ENCODE measurements at places on chromosomes 3 and 15.

DNA sequence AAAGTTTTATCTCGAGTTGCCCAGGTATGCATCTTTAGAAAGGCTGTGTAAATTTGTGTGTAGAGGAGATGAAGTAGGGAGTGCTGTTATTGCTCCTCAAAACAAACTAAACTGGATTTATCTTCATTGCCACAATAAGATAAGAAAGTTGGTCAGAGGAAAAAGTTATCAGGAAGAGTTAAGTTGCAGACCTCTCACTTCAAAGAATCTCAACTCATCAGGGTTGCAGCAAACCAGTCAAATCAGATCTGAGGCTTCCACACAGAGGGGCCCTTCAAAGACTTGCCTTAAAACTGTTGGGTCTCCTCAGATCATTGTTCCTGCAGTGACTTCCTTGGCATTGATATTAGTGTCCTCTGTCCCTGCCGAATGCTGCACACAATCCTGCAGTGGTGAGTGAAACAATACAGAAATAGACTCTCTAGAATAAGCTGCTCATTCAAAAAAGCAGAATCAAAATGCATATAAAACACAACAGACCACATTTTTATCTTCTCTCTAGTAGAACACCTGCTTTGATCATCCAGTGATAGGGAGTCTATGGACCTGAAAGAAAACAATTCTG is 191.2 kb upstream of the CBLB start:
- DNase-seq, result no peak

DNA sequence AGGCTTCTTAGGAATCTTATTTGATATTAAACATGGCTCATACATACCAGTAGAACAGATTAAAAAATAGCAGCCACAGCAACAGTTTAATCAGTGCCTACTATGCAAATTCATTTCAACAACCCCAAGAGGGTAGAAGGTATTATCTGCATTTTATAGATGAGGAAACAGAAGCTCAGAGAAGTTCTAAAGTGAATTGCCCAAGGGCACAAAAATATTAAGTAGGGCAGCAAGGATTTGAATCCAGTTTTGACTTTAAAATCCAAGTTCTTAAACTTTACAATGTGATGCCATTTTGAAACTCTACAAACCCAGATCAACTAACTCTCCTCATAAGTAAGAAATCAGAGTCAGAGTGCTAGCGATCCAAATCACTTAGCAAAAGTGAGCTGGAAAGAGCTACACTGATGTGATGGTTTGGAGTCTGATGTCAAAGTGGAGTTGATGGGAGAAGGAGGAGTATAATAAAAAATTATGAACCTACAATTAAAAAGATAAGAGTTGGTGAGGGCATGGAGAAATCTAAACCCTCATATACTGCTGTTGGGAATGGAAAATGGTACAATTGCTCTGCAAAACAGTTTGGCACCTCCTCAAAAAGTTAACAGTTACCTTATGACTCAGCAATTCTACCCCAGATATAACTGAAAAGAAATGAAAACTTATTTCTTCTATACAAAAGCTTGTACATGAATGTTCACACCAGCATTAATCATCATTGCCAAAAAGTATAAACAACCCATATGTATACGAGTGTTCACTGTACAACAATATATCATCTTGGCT is 51.0 kb upstream of the PLXND1 start:
- no peak for DNase-seq

- DNase-seq, result peak; percentile 9
These were observed 70.1 kb upstream of the GUCA1C start for GRCh38 chr3:109023656-109024254.

DNA sequence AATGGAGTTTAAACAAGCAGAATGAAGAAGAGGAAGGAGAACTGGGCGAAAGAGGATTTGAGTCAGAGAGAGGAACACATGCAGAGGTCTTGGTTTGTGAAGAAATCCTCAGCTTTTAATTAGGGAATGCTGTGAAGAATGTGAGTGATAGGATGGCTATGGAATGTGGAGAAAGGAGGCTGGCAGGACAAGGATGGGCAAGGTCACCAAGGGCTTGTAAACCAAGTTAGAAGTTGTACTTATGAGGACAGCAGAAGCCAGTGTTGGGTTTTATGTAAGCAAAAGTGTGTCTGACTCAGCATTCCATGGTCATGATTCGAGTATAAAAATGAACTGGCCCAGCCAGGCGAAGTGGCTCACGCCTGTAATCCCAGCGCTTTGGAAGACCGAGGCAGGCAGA is 60.0 kb upstream of the IL12A start:
- no peak for DNase-seq

DNA sequence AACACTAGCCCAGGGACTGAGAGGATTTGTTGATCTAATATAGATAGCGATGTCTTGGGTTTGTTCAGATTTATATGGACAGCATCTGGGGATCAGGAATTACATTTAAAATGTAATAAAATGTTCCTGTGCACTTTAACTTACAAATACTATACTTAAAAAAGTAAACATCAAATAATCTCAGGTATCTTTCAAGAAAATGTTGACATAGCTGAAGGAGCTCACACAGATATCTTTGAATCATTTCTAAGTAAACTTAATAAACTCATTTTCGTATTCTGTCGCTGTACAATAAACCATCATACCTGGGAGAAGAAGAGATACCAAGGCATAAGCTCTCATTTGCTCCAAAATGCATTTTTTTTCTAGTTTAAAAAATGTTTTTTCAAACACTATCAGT is 557.5 kb upstream of the NR2F2 start:
- no peak for DNase-seq

DNA sequence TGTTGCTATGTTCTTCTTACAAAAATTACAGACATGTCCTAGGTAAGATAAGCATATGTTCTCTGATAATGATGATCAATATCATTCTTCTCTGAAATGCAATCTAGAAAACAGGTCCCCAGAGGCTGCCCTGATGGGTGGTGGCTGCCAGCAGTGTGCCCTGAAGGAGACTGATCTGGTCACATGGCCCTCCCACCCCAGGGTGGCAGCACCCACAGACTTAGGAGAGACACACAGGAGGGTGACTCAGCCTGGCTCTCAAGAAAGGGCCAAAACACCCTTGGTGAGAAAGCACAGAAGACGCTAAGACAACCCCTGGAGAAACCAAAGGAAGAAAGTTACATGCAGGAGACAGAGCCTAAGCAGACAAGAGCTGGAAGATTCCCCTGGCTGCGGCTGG is 203.7 kb downstream of the TJP1 start:
- no peak for DNase-seq

GRCh38 chr3:104279617-104280016 is 1087.1 kb upstream of the ALCAM start:
- no peak for DNase-seq

DNA sequence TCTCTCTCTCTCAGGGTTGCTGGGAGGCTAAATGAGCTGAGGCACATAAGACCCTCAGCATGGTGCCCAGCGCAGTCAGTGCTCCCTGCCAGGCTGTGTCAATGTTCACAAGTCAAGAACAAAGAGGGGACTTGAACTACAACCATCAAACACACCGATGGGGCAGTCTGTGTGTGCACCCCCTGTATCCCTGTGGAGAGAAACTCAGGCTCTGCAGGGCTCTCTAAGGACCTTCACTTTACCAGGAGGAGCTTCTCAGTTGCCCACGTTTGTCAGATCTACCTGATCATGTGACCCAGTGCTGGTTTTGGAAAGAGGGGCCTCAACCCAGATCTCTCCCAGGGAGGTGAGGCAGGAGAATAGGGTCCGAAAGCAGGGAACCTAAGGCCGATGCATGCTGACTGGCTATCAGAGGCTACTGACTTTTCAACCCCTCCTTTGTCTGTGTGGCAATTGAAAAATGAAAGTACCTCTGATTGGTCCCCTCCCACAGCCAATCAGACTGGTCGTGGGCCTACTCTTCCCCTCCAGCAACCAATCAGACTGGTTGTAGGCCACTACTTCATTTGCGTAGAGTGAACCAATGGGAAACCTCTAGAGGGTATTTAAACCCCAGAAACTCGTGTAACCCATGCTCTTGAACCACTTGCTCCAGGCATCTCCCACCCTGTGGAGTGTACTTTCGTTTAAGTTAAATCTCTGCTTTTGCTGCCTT is 34.0 kb downstream of the RHCG start:
- no peak for DNase-seq

- DNase-seq, result no peak
These were observed 5.4 kb downstream of the MEX3B start for GRCh38 chr15:82040390-82040789.

DNA sequence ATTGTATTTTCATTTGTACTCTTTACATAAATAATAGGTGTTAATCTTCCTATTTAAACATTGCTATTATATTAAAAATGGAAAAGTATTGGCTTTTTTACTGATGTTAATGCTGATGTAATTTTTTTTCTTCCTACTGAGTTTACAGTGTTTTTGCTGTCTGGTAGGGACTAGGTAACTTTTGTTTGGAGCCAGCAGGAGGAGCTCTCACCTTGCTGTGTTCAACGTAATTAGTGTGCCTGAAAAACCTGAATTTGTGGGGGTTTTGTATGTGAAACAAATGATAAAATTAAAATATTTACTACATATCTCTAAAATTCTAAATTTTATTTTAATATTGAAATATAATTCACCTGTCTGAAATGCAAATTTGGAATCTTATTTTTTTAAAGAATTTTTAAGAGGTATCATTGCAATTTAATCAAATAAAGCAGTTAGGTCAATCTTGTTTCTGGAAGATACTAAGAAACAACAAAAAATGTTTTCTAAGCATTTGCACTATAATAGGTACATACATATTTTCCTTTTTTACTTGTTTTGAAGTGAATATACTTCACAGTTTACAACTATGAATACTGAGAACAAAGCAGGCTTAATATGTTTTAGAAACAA is 48.8 kb downstream of the EPHA6 start:
- DNase-seq, result peak; percentile 4

- no peak for DNase-seq
These were observed 93.1 kb downstream of the GMPS start for GRCh38 chr3:155963570-155963969.

DNA sequence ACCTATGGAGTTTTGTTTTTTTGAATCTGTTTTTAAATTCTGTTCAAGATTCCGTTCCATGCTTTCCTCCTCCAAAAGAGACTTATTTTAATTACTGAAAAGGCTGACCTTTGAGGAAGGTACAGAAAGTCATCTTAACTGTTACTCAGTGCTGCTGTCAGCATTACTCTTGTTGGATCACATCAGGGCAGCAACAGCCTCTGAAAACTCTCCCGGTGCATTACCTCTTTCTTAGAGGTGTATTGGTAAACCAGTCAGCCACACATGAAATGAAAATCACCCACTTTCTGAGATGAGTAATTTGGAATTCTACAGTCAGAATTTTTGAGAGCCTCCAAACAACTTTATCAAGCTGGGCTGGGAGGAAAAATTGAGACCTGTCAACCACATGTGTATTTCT is 88.5 kb upstream of the LIMD1 start:
- DNase-seq, result no peak

DNA sequence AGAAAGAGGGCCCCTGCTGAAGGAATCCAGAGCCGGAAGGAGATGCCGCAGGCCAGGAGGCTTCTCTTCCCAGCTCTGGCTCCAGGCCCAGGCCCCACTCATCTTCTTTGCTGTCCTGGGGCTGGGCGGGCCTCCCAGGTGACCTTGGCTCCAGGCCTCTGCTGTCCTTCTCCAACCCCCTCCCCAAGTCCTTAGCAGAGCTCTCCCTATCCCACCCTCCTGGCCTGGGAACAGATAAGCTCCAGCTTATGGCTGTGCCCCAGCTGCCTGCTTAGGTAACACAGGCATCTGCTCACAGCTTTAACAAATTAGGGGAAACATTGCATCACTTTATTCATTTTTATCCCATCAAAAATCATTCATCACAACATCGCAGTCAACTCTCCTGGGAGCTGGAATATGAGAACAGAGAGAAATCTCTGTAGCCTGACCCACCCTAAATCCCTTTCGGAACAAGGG is 86.9 kb downstream of the SEMA5B start:
- DNase-seq, result peak; percentile 12

DNA sequence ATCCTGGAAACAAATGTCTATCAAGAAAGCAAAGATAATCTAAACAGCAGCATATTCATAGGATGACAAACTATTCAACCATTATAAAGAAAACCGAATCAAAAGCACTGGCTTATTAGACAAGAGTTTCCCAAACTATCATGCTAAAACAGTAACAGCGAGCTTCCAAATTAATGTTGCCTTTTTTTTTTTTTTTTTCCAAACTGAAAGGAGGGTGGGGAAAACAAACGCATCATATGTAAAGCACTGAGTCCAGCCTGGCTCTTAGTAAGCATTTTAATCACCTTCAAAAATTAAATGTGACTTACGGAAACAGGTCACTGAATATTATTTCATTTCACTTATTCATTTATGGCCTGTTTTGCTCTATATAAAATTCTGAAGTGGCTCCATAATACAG is 2.3 kb downstream of the TJP1 start:
- no peak for DNase-seq

- DNase-seq, result no peak
These were observed 55.6 kb upstream of the SEMA6D start for GRCh38 chr15:47661661-47662180.

- no peak for DNase-seq
These were observed 599.4 kb downstream of the UNC13C start for GRCh38 chr15:54577476-54578250.

GRCh38 chr3:112115161-112115739 is 17.8 kb downstream of the GCSAM start:
- DNase-seq, result no peak

DNA sequence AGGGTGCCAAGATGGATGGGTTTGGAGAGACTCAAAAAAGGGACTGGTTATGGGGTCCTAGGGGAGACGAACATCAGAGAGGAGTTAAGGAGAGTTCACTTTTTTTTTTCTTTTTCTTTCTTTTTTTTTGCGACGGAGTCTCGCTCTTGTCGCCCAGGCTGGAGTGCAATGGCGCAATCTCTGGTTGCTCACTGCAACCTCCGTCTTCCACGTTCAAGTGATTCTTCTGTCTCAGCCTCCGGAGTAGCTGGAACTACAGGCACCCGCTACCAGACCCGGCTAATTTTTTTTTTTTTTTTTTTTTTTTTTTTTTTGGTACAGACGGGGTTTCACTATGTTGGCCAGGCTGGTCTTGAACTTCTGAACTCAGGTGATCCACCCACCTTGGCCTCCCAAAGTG is 1.2 kb downstream of the SPINT1 start:
- DNase-seq, result no peak

GRCh38 chr3:112331851-112332250 is 1.1 kb upstream of the CD200 start:
- DNase-seq, result no peak

GRCh38 chr15:68151277-68151676 is 53.9 kb downstream of the CALML4 start:
- DNase-seq, result no peak

GRCh38 chr3:125507128-125507527 is 12.9 kb downstream of the SNX4 start:
- DNase-seq, result no peak

GRCh38 chr15:86608461-86609205 is 529.0 kb downstream of the AGBL1 start:
- DNase-seq, result peak; percentile 72

- no peak for DNase-seq
These were observed 62.3 kb downstream of the TMEM39A start for GRCh38 chr3:119401069-119401468.

GRCh38 chr3:16316847-16317560 is 52.0 kb downstream of the OXNAD1 start:
- no peak for DNase-seq

DNA sequence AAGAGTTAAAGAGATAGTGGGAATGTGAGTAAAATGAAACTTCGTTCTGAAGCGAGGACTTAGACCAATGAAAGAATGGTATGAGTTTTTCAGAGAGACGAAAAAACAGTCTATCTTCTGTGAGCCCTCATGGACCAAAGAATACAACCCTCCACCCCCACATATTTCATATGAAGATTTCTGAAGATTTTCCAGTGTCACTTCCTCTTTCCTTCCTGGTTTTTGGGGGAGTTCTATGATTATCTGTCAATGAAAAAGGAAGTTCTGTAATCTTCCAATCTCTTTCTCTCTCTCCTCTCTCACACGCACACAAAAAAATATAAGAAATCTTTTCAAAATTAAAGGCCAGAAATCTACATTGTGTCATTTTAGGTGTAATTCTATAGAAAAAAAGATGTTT is 27.7 kb downstream of the CMSS1 start:
- DNase-seq, result no peak
